ENCODE measurements at places on chromosomes 16 and 17.

- no peak for DNase-seq
These were observed 86.3 kb downstream of the XYLT1 start for GRCh38 chr16:17384471-17384870.

DNA sequence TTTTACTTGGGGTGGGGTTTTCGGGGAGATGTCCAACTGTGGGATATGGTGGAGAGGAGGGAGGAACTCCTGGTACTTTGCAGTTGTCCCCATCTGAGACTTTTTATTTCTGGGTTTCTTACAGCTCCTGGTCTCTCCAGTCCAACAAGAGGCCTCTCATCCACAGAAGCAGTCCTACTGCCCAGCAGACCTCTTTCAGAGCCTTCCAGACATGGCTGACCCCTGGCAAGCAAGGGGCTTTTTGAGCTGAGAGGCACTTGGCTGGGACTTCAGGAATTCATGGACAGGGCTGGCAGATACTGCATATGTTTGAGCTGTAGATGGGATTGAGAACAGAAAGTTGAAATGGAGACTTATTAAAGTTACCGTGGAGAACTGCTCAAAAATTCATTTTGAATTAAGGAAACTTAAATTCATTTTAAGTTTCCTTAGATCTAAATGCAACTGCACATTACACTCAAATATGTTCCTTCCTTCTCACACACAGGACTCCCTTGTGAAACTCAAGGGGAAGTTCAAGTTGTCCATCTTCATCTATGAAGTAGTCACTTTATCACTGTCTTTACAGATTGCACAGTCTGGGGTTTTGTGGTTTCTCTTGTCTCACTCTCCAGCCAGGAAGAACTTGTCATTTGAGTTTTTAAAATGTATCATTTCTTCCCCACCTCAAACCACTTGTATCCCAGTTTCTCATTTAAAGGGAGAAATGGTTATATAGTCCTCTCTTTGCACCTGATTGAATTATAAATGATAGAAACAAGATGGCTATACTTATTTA is 1.1 kb downstream of the LASP1NB start:
- no peak for DNase-seq

- DNase-seq = no peak
These were observed 133.6 kb downstream of the SNX11 start for GRCh38 chr17:48241131-48241591.

DNA sequence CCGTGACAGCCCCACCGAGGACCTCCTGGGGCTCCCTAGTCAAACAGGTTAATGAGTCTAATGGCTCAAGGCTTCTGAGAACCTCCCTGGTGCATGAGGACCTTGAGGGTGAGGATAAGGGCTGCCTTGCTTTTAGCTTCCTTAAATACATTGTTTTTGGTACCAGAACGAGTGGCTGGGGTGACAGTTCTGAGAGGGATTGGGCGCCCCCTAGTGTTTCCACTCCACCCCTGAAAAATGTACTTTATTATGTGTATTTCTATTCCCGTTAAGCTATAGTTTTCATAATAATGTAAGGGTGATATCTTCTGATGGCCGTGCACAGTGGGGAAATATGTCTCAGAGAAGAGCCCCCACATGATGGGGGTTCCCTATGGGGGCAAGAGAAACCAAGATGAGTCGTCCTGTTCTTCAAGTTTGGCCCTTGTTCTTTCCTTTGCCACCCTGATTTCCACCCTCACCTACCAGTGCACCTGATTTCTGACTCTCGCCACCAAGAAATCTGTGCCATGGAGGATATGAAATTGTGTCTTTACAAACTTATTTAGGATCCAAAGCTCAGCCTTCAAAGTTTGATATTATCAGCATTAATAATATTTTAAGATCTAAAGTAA is 14.5 kb upstream of the VWA3A start:
- peak; percentile 68 for DNase-seq

DNA sequence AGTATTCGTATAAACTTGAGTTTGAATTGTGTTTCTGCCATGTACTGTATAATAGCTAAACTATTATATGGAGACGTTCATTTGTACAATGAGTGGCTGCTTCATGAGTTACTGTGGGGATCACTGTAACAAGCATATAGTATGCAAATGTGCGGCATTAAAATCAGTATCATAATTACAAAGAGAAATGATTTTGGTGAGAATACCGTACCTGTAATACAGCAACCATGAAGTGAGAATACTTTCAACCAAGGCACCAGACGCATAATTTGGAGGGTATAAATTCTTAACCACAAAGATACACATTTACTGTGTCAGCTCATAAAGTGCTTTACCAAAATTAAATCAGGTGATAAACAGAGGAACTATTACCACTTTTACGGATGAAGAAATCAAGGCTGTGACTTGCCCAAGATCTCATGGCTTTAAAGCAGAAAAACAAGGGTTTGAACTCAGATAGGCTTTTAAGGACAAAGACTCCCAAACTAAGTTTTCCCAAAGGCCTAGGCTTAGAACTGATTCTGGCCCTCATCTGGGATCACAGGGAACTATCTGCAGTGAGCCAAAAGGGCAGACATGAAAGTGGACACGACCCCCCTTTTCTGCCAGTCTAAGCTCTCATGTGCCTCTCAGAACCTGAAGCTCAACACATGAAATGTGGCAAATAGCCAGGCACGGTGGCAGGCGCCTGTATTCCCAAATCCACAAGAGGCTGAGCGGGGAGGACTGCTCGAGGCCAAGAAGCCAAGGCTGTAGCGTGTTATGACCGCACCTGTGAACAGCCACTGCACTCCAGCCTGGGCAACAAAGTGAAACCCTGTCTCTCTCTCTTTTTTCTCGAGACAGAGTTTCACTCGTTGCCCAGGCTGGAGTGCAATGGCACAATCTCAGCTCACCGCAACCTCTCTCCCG is 6.4 kb downstream of the RPS15A start:
- DNase-seq = no peak

GRCh38 chr16:78993346-78993745 is 607.2 kb downstream of the MAF start:
- DNase-seq = no peak

GRCh38 chr17:80870401-80870800 is 121.2 kb upstream of the CHMP6 start:
- DNase-seq = no peak

GRCh38 chr17:65750631-65751115 is 189.2 kb upstream of the AXIN2 start:
- DNase-seq = peak; percentile 49

- no peak for DNase-seq
These were observed 229.6 kb downstream of the MRTFB start for GRCh38 chr16:14300705-14301168.

DNA sequence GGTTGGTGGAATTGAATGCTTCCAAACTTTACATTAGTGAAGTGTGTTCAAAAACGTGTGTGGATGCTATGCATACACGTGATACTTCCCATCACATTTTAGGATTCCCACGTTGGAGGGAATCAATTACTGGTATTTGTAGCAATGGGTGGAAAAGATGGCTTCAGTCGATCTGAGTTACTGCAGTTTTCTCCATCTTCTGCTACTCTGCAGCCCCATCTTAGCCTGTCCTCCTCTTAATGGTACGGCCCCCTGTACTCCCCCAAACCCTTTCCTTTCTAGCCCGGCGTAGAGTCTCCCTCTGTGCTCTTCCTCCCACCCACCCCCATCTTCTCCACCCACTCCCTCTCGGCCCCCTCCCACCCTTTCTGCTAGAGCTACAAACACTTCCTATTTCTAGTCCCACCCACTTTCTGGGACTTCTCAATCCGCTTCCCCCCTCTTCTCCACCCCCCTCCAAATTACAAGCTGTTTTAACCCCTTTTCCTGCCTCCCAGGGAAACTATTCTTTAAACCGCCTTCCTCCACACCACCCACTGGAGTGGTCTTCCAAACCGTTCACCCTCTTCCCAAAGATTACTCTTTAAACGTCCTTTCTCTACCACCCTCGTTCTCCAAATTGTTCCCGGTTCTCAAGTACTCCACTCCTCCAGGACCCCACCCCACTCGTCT is 1.1 kb downstream of the CHTF8 start:
- DNase-seq = no peak

DNA sequence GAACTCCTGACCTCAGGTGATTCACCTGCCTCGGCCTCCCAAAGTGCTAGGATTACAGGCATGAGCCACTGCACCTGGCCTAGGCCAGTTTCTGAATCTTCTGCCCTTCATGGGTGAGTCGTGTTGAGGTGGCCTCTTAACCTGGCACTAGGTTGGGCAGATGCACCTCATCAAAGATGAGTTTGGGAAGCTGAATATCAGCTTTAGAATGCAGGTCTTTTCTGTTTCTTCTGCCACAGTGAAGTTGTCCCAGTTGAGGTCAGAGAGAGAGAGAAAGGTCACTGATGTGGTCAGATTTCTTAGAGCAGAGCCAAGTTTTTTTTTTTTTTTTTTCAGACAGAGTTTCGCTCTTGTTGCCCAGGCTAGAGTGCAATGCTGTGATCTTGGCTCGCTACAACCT is 111.3 kb upstream of the WSCD1 start:
- no peak for DNase-seq

DNA sequence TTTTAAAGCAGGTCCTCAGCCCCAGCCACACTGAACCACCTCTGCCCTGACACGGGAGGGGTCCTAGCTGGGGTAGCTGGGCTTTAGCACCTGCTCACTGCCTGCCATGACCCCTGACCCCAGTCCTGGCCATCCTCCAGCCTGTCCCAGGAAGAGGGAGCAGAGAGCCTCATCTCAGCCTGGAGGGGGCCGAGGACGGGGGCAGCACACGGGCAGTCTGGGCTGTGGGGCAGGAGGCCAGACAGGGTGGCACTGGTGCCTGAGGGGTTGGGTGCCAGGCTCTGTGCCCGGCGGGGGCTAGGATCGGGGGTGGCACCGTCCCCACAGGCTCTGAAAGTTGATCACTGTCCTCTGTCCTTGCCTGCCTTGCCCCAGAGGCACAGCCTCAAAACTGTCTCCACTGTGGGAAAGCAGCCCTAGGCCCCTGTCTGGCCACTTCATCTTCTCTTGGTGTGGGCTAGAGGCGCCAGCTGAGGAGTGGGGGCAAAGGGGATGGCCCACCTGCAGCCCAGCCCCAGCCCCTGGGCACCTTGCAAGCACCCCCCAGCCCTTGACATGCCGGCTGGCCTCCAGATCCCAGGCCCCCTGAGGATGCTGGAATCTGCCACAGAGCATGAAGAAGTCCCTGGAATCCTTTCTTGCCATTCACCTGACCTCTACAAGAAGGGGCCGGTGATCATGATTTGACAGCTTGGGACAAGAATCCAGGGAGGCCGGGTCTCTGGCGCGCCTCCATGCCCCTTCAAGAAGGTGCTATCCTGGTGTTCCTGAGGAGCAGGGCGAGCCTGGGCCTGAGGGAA is 15.7 kb downstream of the ENDOV start:
- no peak for DNase-seq

- DNase-seq = peak; percentile 52
These were observed 412 bp downstream of the EPN2 start for GRCh38 chr17:19237389-19238166.

DNA sequence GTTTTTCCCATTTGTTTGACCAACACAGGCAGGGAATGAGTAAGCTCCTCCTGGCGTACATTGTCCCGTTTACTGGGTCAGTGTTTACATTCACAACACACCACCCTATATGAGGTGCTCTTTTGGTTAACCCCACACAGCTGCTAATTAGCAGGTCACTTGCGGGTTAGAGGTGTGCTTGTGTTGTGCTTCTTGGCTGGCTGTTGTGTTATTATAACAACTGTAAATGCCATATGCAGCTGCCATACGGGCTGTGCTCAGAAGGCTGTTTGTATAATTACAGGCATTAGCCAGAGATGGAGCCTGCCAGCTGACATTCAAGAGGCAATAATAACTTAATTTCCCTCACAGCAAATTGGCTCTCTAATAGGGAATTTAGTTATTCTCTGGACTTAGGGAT is 205.1 kb upstream of the ELAC2 start:
- no peak for DNase-seq

- DNase-seq = no peak
These were observed 925 bp downstream of the ZNF689 start for GRCh38 chr16:30609002-30609925.

- no peak for DNase-seq
These were observed 2.6 kb upstream of the HCRT start for GRCh38 chr17:42187833-42188232.
